Fibroblast of the aortic adventitia (primary cell): ENCODE measurements at places on chromosomes 4 and X.
A peak's percentile ranks its signal among the peaks of the same experiment; 100 is the strongest.

GRCh38 chrX:129233786-129234185 lies 289.5 kb downstream of the SMARCA1 start:
- DNase-seq = no peak

- no peak for DNase-seq
These were observed 71.7 kb downstream of the FBXW7 start for GRCh38 chr4:152464030-152464823.

GRCh38 chr4:126144543-126145237 lies 829.9 kb downstream of the FAT4 start:
- DNase-seq = no peak

DNA sequence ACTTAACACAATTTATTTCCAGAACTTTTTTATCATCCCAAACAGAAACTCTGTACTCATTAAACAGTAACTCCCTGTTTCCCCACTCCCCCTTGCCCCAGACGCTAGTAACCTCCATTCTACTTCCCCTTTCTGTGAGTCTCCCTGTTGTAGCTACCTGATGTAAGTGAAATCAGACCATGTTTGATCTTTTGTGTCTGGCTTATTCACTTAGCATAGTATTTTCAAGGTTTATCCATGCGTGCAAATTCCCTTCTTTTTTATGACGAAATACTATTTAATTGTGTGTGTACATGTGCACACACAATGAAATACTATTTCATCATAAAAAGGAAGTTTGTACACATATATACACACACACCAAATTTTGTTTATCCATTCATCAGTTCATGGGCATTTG lies 5.2 kb downstream of the PKD2 start:
- no peak for DNase-seq

GRCh38 chr4:32768664-32769389 lies 2048.7 kb downstream of the PCDH7 start:
- DNase-seq = no peak

DNA sequence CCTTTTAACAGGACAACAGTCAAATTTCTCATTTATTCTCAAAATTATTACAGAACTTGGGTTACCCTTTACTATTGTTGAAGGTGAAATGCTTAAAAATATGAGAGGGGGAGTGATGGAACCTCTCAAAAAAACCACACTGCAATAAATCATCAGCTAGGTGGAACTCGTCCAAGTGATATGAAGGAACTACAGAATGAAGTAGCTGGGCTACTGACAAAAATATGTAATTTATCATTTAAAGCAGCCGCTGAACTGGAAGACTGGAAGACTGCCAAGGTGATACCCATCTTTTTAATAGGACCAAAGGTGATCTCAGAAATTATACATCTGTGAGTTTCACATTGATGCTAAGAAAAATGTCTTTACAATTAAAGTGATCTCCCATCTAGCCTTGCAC lies 597.7 kb upstream of the TENM3 start:
- DNase-seq = no peak

GRCh38 chr4:126807132-126807531 lies 825.6 kb upstream of the INTU start:
- no peak for DNase-seq

DNA sequence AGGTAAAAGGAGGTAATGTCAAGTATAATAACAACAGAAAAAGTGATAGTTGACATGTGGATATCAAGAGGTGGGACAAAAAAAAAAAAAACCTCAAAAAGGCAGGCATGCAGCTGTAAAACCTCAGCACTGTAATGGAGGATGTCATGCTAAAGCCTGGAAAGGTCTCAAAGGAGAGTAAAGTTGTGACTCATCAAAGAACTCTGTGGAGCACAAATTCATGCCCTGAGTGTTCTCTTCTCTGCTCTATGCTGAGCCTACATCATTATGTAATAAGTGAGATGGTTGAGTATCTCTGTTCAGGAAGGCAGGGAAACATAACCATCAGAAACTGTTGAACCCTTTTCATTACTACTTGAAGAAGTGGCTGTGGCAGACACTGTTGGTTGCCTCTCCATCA lies 597.8 kb downstream of the BCOR start:
- DNase-seq = peak; percentile 2

DNA sequence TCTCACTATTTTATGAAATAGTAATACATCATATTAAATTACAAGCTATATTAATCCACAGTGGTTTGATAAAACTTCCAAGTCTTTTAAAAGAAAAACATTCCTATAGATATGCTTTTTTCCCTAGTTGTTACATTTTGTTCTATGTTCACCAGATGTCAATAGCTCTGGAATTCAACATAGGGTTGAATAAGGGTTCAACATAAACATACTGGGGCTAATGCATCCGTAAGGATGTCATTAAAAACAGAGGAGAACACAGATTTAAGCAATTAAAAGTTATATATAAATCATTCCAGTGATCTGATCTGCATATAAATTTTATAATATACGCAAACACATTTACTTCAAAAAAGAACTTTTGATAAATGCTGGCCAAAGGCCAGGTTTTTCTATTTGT lies 32.5 kb downstream of the SULT1B1 start:
- DNase-seq = no peak

DNA sequence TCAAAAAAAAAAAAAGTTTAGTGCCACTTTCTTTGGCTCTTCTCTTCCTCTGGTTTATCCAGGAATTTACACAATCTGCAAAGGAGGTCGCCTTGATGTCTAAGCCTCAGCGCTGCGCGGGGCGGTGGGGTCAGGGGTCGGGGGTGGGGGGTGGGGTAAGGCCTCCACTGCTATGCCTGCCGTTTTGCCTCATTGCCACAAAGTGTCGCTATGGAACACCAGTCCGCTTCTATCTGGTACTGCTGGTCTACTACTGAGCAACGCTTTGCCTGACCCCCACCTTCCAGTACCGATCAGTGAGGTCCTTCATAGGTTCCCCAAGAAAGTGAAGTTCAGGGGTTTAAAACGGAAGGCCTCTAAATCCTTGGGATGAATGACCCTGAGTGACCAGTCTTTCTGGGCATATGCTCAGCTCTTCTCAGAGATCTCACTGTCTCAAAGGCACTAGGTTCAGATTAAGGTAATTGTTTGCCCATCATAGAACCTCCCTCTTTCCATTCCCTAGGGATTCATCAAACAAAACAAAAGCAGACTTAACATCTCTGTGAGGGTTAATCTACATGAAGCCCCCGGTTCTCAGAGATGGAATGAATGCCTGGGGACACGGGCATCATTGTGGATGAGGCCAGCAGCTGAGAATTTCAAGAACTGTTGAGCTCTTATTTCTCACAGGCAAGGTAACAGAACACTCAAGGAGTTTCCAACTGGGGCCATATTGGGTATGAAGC lies 16.9 kb upstream of the TSR2 start:
- DNase-seq = no peak

- DNase-seq = no peak
These were observed 136.5 kb upstream of the GALNTL6 start for GRCh38 chr4:171676555-171677215.

DNA sequence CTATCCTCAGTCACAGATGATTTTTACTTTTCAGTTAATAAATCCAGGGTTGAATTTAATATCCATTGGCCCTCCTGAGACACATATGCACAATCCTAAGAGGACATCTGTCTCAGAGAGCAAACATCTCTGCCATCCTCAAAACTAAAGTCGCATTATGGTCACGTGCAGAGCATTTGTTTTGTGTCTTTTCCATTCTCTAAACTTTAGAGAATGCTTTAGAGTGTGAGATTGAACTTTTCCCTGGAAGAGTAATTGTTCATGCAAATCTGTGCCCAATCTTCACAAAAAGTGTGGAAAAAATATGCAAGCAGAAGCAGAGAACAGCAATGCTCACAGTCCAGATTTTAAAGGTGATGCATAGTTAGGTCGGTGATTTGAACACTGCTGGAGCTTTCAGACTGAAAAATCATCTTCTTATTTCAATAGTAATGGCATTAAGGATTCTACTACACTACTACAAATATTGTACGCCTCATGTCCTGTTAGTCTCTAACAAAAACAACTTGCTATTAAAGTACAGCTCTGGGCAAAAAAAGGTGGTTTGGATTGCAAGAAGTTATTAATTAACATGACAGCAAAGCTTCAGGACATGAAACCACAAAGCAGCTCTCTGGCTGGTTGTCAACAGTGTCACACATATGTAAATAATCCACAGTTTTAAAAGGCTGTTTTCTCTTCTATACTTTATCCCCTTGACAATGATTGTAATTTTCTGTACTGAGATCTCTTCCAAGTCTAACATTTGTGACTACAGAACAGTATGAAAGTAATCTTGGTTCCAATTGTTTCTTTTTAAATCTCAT lies 19.9 kb downstream of the DCHS2 start:
- DNase-seq = no peak

DNA sequence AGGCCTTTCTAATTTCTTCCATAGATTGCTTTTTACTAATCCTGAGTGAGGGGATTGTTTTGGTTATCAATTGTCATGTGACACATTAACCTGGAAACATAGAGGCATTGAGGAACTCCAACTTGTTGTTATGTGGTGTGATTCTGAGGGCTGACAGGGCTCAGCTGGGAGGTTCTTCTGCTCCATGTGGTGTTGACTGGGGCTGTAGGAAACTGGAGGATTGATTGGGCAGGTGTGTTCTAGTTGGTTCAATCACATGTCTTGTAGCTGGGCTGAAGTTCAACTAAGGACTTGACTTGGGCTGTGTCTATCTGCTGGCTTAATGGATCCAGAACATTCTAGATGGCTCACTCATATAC lies 10.8 kb upstream of the CRLF2 start:
- no peak for DNase-seq

- no peak for DNase-seq
These were observed 393.8 kb upstream of the GNPDA2 start for GRCh38 chr4:45120163-45120562.

- DNase-seq = peak; percentile 74
These were observed 7.4 kb upstream of the RELL1 start for GRCh38 chr4:37693450-37694190.

DNA sequence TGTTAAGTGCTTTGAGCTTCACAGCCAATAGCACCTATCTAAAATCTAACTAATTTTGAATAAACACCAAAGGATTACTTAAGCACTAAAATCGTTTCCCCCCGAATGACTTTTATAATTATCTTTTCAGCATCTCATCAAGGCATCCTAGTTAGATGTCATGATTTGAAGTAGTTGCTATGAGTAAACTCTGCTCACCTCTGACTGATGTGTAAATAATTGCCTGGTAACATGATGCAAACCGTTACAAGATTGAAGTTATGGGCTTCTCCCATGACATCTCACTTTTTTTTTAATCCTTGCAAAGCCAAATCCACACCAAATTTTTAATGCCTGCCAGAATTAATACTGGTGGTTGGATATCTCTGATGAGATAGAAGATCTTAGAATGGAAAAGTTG lies 377.1 kb downstream of the PRDM5 start:
- no peak for DNase-seq

- DNase-seq = peak; percentile 71
These were observed 580 bp upstream of the PLS3 start for GRCh38 chrX:115560211-115560977.

DNA sequence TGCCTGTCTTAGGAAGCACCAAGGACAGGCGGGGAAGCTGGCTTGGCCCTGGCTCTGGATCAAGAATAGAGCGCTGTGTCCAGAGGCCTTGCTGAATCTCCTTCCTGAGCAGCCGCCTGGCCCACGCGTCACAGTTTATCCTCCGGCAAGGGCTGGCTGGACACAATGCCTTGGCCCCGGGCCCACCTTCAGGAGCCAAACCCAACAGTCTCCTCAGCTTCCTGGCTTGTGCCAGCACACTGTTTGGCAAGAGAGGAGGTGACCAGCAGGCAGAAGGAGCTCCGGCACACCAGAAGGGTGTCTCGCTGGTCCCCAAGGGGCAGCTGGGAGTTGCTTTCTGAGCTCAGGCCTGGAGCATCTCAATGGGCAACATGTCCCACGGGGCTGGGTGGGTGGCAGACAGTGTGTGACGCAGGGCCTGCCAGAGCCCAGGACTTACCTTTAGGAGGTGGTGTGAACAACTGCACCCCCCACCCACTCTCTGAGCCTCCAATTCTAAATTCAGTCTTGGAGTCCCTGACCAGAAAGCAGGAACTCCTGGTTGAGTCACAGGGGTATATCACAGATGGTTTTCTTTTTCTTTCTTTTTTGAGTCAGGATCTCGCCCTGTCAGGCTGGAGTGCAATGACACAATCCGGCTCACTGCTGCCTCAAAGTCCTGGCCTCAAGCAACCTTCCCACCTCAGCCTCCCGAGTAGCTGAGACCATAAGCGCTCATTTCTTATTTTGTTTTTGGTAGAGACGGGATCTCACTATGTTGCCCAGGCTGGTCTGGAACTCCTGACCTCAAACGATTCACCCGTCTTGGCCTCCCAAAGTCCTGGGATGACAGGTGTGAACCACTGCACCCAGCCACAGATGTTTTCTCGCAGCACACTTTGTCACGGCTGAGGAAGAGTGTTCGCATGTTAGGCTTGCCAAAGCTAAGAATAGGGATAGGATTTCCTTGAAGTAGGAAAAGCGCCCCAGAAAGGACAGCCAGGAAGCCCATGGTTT lies 361.2 kb downstream of the BCOR start:
- DNase-seq = peak; percentile 94

DNA sequence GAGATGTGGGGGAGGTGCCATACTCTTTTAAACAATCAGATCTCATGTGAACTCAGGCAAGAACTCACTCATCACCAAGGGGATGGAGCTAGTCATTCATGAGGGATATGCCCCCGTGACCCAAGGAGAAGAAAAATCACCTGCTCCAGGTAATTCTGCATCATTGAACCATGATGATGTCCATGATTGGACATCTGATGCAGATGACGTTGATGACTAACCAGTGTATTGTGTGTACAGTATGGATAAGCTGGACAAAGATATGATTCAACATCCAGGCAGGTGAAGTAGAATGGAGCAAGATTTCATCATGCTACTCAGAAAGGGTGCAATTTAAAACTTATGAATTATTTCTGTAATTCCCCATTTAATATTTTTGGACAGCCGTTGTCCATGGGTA lies 286.4 kb upstream of the SMIM31 start:
- no peak for DNase-seq

GRCh38 chrX:109911046-109911445 lies 91.9 kb upstream of the TMEM164 start:
- DNase-seq = peak; percentile 35

- DNase-seq = peak; percentile 99
These were observed 90.2 kb downstream of the ARHGAP10 start for GRCh38 chr4:147822128-147822527.

GRCh38 chrX:74451450-74452198 lies 30.3 kb downstream of the SLC16A2 start:
- DNase-seq = no peak

GRCh38 chr4:127450276-127450675 lies 182.5 kb upstream of the INTU start:
- no peak for DNase-seq

GRCh38 chrX:27444093-27444908 lies 18.8 kb downstream of the PPP4R3C start:
- DNase-seq = no peak

GRCh38 chr4:48085821-48086589 lies 48.0 kb downstream of the TXK start:
- no peak for DNase-seq

DNA sequence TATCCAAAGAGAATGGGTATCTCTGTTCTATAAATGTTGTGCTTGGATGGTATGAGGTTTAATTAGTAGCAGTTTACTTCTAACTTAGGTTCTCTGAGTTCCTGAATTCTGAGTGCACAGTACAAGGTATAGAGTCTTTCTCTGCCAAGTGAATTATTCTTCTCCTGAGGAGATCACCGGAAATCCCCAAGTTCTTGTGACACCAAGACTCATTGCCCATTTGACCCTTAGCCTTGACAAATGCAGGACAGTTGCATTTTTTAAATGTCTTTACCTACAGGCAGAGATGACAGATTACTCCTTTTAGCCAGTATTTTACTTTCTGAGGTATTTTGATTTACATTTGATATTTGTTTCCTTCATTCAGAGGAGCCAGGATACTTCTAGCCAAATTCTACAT lies 72.9 kb downstream of the MAOA start:
- no peak for DNase-seq

- DNase-seq = no peak
These were observed 4.9 kb upstream of the CPZ start for GRCh38 chr4:8587469-8588195.
